DMS79 treated with DMSO at 0.1 percent for 48 hours (cell line): ENCODE measurements at places on chromosomes 3 and 15.

DNA sequence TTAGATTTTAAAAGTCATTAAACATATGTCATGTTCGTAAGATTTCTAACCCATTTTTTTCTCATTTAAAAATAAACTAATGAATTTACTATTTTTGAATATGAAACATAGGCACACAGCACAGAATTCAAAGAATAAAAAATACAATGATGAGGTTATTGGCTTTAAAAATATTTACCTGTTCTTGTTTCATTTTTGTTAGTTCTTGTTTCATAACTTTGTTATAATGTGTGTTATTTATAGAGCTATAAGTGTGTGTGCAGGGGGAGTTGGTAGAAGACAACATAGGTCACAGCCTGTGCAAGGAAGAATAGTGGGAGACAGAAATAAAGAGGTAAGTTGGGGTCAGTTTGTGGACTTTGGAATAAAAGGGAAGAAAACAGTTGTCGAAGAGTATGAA lies 30.8 kb upstream of the NRROS start:
- DNase-seq, result no peak

- no peak for DNase-seq
Measured at GRCh38 chr3:126666658-126667528, 12.0 kb upstream of the TXNRD3 start.

DNA sequence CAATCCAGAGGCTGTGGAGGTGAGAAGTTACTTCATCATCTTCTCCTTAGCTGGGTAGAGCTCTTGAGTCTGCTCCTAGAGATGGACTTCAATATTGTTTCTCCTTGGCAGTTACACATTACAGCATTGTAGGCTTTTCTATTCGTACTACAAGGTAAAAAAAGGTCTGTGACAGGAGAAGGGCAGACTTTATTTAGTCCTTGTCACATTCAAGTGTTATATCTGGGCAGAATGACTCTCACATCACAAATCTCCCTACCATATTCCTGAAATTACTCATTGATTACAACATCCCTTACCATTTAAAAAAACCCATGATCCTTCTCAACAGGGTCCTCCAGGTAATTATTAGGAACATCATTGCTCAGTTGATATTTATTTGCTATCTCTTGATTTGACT lies 75.0 kb downstream of the AGBL1 start:
- no peak for DNase-seq

GRCh38 chr3:184503647-184504046 lies 57.9 kb upstream of the EPHB3 start:
- DNase-seq, result no peak

- DNase-seq, result no peak
Measured at GRCh38 chr15:63559753-63560152, 37.4 kb upstream of the FBXL22 start.

GRCh38 chr3:37601832-37602231 lies 259.8 kb upstream of the CTDSPL start:
- DNase-seq, result no peak

DNA sequence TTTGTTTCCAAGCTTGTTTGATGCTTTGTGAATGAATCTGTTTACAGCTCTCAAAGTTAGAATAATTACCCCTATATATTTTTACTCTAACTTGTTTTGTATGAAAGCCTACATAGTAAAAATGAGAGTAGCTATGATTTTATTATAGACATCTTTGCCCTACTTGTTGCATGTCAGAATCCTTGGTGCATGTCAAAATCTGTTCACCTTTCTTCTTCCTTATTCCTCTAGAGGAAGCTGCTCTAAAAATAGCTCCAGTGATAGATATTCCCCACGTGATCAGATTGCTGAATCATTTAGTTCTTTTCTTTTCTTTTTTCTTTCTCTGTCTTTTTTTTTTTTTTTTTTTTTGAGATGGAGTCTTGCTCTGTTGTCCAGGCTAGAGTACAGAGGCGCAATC lies 39.8 kb downstream of the LRRC49 start:
- DNase-seq, result no peak

DNA sequence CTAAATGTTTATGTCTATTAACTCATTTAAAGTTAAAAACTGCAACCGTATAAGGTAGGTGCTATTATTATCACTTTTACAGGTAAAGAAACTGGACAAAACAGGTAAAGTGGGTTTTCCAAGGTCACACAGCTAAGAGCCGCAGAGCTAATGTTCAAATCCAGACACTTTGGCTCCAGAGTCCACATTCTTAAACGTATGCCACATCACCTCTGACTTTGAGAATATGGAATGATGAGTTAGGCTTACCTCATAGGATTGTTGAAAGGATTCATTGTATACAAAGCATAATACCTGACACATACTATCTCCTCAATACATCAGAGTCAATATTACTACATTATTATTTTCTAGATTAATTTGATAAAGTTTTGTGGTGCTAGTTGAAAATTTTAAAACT lies 240.9 kb upstream of the STT3B start:
- no peak for DNase-seq

DNA sequence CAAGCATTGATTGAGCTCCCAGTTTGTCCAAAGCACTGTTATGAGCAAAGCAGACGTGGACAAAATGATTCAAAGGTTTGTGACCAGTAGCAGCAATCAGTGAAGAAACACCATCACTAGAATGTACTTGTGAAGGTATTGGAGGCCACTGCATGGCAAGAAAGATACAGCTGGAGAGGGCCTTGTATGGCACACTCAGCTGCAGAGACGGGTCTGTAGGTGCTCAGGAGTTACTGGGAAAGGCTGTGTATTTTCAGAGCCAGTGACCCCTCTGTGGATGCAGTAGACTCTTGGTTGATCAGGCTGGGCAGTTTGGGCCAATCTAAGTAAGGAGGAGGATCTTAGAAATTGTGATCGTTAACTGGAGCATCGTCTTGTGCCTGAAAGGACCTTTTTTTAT lies 120.0 kb downstream of the GHSR start:
- no peak for DNase-seq

- DNase-seq, result no peak
Measured at GRCh38 chr3:26449996-26450395, 172.6 kb upstream of the LRRC3B start.

DNA sequence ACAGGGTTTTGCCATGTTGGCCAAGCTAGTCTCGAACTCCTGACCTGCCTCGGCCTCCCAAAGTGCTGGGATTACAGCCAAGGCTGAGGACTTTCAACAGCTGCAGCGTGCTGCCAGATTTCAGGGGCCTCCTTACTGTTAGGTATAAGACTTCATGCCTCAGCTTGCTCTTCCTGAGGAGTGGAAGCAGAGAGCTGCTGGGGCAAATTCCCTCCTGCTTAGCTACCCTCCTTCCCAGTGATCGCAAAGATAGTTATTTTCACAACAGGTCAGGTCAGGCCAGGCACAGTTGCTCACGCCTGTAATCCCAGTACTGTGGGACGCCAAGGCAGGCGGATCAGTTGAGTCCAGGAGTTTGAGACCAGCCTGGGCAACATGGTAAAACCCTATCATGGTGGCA lies 2.6 kb upstream of the CPNE9 start:
- no peak for DNase-seq

GRCh38 chr3:77203851-77204250 lies 164.0 kb downstream of the ROBO2 start:
- DNase-seq, result no peak

DNA sequence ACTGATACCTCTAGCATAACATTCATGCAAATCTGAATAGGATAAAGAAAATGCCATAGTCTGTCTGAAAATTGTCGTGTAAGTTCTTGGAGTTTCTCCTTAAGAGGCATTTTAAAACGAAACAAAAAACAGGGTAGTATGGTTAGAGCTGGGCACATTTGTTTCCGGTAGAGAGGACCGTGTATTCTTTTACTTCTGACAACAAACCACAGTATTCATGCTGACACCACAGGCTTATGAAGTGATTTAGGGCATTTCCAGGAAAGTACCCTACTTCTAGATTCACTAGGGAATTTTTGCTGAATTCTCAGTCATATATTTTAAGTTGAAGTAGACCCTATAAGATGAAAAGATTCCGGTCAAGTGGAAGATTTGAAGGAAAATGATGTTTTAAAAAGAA lies 541.3 kb downstream of the UNC13C start:
- no peak for DNase-seq

DNA sequence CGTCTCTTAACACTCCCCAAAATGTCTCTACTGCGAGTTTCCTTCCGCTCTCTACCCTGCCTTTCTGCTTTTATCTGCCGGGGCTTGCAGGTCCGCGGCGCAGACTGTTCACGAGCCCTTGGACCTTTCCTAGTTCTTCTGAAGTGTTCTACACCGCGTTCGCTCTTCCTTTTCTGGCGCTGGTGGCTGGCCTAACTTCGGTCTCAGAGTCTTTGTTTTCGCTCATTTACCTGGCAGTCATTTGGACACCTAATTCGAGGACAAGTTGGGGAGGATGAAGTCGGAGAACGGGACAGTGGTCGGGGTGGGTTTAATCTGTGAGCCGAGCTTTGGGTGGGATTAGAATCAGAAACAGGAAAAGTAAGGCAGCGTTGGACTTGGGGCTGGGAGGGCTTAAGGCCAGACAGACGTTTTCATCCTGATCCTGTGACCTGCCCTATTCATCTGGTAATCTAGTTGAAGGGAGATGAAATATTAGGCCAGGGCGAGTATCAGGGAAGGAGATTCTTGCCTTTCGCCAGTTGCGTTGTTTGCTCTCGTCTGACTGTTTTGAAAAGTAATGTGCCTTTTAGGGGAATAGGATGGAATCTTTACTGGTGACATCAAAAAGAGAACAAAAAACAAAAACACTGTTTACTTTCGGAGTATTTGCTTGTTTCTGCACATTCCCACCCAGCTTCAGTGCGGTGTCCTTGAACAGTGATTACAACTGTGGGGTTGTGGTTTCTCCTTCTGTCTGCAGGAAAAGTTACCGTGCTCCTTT lies 1.8 kb downstream of the DIPK2A start:
- peak; percentile 48 for DNase-seq

DNA sequence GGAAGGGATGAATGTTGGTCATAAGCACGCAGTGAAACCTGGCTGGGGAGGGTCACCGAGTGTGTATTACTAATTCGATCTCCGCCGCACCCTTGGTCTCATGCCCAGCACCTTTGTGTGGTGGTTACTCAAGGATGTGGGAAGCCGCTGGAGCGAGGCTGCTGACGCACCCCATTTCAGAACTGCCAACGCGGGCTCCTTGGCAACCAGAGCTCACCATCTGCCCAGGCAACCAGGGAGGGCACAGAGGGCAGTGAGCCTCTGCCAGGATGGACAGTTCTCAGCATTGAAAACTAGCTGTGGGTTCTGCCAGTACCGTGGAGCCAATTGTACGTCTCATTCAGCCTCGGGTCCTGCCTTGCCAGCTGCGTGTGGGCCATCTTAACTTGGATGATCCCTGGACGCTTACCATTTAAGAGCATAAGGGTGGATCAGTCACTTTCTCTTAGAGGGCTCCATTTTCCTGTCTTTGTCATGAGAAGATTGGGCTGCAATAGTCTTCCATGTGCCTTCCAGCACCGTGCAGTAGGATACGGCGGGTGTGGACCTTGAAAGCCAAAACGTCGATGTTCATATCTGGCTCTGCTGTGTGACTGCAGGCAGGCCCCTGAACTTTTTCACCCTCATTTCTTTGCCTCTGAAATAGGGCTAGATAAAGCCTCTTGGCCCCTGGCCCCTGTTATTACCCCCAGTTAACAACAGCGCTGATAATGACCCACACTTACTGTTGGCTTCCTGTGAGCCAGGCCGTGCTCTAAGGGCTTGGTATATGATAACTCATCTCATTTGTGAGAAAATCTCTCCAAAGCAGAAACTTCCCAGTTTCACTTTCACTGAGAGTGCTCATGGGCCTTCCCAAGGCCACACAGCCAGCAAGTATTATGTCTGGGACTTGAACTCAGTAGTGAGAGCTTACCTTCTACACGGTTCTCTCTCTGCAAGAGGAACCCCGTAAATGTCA lies 238.8 kb downstream of the OPA1 start:
- DNase-seq, result peak; percentile 98

DNA sequence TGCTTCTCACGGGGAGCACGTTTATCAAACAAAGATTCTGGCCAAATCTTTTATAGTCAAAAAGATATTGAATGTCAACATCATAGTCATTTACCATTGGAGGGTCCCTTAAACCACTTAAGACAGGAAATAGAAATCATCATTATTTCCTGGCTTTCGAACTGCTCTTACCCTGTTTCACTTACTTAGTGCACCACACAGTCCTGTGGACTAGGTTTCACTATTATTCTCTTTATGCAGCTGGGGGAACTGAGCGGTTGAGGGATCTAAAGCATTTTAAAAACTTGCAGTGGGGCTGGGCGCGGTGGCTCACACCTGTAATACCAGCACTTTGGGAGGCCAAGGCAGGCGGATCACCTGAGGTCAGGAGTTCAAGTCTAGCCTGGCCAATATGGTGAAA lies 13.7 kb upstream of the TPRG1 start:
- DNase-seq, result no peak

DNA sequence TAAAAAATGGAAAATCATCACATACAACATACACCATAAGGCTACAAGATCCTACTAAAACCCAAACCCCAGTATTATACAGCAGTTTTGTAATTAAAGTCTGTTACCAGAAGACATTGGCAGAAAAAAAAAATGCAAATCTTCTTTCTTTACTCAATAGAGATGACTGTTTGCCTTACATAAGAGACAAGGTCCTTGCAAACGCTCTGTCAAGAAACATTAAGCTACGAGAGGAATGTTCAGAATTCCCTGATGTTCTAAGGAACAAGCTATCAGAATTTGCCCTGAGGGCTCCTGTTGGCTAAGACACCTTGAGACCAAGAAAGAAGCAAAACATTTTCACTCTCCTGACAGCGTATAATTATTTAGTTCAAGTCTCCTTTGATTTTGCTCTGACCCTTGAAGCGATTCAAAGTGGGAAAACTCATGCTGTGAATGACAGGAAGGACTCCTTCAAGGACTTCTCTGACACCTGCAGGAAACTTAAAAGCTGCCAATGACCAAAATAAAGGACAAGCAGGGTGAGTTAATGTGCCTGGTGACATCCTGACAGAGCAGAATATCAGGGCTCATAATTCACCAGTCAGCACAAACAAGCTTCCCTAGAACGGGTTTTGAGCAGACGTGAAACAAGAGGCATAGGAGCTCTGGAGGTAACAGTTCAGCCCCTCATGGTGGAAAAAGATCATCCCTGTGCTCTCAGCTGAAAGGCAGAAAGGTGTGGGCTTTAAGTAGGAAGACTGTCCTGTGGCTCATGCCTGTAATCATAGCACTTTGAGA lies 2.5 kb downstream of the SCAMP2 start:
- no peak for DNase-seq

DNA sequence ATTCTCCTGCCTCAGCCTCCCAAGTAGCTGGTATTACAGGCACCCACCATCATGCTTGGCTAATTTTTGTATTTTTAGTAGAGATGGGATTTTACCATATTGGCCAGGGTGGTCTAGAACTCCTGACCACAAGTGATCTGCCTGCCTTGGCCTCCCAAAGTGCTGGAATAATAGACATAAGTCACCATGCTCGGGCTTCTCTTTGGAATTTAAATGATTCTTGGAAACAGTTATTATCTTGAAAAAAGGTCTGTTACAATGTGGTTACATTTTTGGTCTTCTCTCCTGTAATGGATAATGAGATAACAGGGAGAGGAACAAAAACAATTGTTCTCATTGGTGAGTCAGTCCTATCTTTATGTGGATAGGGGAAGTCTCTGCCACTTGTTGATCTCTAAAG lies 59.8 kb upstream of the AADACL2 start:
- no peak for DNase-seq

DNA sequence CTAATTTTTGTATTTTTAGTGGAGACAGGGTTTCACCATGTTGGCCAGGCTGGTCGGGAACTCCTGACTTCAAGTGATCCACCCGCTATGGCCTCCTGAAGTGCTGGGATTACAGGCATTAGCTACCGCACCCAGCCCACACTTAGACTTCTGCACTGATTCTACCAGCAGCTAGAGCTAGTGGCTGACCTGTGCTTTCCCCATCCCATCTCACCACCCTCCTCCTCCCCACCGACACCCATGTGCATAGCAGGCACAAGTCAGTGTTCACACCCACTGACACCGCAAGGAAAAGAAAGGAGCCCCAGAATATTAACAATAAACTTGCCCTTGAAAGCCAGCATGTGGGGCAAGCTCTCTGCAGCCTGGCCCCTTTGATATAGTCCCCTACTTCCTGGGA lies 11.2 kb upstream of the ABTB1 start:
- DNase-seq, result no peak
